GM12864 (cell line): ENCODE measurements at places on chromosomes 5 and 9.

- DNase-seq, result no peak
Observed at GRCh38 chr5:140109018-140109758, 4.7 kb upstream of the PURA start.

DNA sequence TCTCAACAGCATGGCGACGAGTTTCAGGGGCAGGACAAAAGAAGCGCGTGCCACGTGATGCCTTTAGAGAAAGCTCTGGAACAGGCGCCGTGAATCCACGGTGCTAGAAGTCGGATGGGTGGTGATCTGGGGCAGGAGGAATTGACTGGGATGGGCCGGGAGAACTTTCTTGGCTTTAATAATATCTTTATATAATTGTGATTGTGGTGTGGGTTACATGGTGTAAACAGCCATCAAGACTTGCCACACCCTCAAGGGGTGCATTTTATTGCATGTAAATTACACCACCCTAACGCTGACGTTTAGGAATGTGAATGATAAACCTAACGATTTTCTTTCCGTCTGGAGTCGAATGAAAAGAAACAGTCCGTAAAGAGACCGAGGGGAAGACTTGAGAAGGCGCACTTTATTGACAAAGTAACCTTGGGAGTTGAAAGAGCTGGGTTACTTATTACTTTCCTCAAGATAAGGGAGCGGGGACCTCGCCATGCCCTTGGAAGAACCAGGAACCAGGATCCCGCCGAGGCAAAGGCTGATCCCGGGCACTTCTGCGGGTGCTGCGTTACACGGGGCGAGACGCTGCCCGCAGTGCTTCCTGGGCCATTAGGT, 8.5 kb downstream of the NRARP start:
- no peak for DNase-seq

DNA sequence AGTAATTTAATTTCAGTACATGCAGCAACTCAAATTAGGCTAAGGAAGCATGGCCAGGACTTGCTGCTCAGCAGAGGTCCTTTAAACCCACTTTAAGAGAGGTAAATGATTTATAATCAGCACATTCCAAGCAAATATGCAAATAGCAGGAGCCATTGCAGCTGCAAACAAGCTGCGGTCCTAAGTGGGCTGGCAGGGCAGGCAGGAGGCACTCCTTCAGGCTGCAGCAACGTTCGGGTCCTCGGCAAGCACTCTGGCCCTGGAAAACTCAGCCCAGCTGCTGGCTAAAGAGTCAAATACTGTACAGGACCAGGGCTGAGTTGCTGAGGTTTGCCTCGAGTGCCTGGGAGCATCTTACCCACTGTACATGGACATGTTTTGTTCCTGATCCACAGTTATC, 126.9 kb downstream of the FSTL4 start:
- no peak for DNase-seq

- DNase-seq, result no peak
Observed at GRCh38 chr5:73764996-73765395, 139.0 kb downstream of the ARHGEF28 start.

DNA sequence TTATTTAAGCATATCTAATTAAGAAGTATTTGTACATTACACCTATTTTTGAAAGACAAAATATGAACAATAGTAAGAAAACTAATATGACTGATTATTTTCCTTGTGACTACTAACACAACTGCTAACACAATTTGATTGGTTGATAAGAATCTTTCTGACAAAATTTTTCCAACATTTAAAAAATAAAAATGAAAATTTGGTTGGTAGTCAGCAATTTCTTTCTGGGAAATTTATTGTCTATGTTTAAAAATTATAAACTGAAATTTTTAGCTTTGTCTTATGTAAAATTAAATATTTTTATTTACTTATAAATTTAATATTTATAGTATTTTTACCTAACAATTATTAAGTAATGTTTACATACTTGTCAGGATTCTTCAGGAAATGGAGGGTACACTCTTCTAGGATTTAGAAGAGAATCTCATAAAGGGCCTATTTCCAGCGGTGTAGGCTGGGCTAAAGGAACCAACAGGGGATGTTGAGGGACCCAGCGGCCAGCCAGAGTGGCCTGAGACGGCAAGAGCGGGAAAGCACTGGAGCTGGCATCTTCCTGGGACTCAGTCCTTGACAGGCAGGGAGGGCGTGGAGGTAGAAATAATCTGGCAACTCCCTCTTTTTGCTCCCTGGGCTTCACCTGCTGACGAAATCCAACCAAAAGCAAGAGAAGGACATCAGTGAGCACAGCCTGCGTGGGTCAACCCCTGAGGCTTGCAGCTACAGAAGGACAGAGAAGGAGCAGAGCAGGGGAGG, 14.7 kb upstream of the FAM120A start:
- no peak for DNase-seq

DNA sequence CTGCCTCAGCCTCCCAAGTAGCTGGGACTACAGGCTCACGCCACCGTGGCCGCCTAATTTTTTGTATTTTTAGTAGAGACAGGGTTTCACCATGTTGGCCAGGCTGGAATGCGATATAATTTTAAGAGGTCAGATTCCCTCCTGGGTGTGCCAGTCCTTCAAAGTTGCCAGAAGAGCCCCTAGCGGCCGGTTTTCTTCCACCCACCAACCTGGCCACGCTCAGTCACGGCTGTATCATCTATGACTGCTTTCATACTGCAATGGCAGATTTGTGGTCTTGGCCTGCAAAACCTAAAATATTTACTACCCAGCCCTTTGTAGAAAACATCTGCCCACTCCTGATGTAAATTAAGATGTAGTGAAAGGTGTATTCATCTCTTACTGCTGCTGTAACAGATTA, 117.5 kb upstream of the BASP1 start:
- no peak for DNase-seq

GRCh38 chr9:84993105-84993504, 323.6 kb downstream of the NTRK2 start:
- no peak for DNase-seq

DNA sequence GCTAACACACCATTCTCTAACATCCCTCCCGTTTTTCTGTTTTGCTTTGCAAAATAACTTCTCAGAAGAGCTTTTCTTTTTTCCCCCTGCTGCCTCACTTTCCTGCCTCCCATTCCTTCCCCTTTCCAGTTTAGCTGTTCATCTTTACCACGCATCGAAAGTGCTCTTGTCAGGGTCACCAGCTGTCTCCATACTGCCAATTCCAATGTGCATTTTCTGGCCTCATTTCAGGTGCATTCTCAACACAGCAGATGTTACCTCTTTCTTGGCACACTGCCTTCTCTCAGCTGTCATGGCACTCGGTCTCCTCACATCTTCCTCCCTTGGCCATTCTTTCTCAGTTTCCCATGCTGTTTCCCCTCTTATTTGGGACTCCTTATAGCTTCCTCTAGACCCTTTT, 9.5 kb downstream of the ARSK start:
- DNase-seq, result no peak

DNA sequence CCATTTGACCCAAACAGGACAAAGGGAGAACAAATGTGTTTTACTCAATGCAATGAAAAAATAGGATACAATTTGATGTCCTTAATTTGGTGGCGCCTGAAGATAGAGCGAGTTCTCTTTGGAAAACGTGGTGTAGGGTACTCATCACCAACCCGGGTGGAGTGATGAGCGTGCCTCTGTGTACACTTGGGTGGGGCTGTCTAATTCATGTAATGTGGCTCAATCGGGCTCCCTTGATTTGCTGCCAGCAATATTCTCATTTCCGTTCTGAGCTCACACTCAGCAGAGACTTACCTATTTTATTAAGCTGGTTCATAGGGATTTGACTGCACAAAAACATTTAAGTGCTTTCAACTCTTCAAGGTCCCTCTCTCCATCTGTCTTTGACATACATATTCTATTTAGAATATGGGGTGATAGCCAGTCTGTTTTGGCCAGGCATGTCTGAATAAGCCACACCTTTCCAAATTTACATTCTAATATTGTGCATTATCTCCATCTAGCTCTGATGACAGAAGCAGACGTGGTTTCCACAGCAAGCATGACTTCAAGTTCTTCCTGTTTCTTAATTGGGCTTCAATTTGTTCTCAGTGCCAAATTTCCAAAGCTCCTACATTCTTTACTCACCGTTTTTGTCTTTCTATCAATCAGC, 162.5 kb downstream of the IRX2 start:
- DNase-seq, result no peak

- DNase-seq, result no peak
Observed at GRCh38 chr5:626850-627249, 14.7 kb downstream of the CEP72 start.

DNA sequence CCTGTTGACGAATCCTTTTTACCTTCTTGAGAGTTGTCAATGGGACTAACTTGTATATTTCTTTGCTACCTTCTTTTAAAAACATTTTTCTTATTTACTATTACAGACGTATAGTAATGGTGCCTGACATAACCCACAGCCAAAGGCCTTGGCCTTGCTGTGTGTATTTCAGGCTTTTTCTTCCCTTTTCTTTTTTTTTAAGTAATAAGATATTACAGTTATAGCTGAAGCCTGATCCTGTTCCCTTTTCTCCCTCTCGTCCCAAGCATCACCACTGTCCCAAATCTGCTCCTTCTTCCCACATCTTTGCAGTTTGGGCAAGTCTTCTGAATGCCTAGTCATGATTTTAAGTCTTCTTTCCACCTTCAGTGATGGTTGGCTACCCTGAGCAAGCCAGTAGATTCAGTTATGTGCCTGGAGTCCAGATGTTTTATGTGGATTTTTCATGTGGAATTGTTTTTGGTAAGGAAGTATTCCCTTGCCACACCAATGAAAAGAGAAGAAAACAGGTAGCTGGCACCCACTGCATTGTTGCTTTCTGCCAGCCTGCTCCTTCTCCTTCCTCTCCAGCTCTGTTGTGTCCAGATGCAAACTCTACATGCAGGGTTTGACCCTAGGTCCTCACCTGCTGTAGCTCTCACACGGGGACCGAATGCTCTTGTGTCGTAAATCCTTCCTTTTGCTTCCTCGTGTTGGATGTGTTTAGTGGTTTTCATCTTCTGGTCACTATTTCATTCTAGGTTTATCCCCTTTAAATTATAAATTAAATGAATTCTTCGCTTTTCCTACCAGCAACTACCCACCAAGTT, 26.5 kb downstream of the ABL1 start:
- no peak for DNase-seq

- no peak for DNase-seq
Observed at GRCh38 chr5:172093559-172093958, 87.1 kb upstream of the FBXW11 start.

GRCh38 chr5:163401271-163401670, 36.1 kb upstream of the CCNG1 start:
- no peak for DNase-seq

DNA sequence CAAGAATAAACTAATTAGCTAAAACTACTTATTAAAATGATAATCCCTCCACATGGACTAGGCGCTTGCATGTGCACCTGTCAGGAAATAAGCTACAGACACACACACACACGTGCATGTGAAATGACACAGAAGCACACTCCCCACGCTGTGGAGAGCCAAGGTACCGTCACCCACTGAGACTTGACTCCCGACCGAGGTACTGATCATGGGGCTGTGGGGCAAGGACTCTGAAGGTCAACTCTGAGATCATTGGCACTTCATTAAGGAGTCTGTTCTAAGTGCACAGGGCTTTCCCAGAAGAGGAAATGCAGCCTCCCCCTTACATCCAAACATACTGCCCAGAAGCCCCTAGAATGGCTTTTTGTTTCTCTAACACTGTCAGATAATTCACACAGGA, 264.4 kb upstream of the WWC1 start:
- no peak for DNase-seq

DNA sequence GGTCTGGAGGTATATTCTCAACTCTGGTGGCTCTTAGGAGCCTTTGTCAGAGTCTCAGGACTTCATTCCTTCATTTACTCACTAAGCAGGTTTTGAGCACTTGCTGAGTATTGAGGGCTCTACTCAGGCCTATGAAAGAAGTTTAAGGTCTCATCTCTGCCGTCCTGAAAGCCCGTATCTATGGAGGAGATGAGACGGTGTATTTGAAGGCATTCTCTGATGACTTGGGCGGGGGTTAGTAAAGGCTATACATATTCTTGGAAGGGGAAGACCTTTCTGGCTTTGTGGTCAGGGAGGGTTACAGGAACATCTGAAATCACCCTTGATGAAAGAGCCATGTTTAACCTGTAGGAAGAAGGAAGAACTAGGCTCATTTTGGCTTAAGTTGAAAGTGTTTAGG, 21.9 kb downstream of the RASGRF2 start:
- DNase-seq, result no peak

GRCh38 chr5:2756211-2757152, 5.0 kb upstream of the IRX2 start:
- DNase-seq, result no peak

GRCh38 chr9:942805-943580, 33.5 kb upstream of the DMRT3 start:
- DNase-seq, result no peak

DNA sequence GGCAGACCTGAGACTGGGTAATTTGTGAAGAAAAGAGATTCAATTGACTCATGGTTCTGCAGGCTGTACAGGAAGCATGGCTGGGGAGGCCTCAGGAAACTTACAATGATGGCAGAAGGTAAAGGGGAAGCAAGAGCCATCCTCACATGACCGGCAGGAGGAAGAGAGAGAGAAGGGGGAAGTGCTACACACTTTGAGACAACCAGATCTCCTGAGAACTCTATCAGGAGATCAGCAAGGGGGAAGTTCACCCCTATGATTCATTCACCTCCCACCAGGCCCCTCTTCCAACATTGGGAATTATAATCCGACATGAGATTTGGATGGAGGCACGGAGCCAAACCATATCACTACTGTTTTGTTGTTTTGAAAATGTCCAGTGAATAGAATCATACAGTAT, 110.2 kb downstream of the DAPK1 start:
- no peak for DNase-seq

DNA sequence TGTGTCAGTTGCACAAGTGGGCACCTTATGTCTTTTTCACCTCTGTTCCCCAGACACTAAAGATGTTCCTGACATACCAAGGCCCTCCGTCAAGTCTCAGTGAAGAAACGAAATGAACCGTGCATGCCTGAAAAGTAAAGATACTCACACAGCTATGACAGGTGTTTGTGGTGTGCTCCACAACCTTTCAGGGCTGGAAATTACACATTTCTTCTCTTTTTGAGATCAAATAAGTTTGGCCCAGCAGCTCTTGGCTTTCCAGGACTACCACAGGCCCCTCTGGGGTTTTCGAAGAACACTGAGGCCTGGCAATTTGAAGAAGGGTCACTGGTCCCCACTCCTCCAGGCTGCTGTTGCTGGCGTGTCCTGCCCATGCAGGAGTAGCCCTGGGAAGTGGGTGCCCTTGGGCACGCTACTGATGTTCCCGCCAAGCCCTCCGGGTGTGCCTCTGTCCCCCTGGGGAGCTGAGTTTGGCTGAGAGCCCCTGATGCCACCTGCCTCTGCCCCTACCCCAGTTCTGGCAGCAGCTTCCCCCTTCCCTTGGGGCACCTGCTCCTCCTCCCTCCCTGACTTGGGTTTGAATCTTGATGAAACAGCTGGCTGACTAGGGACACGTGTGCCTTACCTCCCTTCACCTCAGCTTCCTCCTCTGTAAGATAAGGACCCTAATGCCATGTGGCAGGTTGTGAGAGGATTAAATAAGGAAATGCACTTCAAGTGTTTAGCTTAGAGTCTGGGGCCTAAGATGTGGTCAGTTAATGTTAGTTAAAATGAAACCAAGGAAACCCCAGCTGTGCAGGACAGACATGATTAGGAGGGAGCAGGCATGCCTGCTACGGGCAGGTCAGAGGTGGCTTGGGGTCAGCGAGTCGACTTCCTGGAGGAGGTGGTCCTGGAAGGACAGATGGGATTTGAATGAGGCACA, 49.1 kb upstream of the GADD45G start:
- no peak for DNase-seq

- no peak for DNase-seq
Observed at GRCh38 chr5:147234825-147235635, at the start of gene STK32A. STK32A (plus strand) TSS chr5:147235026; CDS start chr5:147239635, 4,609 bp downstream.

GRCh38 chr9:88651682-88652633, 117.0 kb downstream of the NXNL2 start:
- no peak for DNase-seq

GRCh38 chr5:129930221-129930620, 26.0 kb downstream of the CHSY3 start:
- no peak for DNase-seq
